Anterior cingulate cortex (tissue), 58 donors: ENCODE measurements at places on chromosomes 13 and 19.

DNA sequence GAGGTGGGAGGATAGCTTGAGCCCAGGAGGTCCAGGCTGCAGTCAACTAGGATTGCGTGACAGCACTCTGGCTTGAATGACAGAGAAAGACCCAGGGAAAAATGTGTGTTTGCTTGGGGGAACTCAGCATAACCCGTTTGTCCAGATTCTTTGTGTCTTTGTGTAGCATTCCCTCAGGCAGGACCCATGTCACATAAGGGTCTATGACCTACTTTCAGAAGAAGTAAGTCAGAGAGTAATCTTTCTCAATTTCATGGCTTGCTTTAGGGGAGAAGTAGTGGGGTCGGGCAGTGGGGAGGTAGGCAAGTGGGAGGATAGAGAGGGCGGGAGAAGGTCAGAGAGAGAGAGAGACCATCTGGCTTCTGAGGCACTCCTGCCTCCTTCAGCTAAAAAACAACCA lies 11.9 kb upstream of the PSPC1 start:
- DNase-seq = no peak

- DNase-seq = no peak
Measured at GRCh38 chr13:35629026-35629425, 152.5 kb upstream of the MAB21L1 start.

- no peak for DNase-seq
Measured at GRCh38 chr19:3478409-3479176, 1.7 kb downstream of the SMIM24 start.

DNA sequence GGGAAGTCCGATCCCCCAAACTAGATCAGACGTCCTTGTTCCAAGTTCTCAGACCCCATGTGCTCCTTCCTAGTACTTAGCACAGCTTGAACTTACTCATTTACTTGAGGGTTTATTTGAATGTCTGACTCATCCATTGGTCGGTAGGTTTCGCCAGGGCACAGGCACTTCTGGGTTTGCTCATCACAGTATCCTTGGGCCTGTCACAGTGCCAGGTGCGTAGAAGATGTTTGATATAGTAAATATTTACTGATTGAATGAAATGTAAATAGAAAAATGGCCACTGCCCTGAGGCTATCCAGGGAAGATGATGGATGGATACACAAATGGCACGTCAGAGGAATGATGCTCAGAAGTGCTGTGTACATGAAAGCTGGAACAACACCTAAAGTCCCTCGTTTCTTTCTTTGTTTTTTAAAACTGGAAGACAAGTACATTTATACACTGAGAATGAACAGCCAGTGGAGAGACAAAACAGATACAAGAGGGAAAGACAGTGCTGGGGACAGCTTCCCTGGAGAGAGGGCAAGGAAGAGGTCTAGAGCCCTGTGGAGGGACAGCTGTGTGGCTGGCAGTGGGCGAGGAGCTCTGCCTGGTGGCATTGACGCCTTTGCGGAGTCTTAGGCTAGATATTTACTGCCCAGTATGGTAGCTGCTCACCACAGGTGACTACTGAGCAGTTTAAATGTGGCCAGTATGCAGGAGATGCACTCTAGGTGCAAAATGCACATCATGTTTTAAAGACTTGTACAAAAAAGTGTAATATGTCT lies 31.2 kb upstream of the KL start:
- DNase-seq = no peak

DNA sequence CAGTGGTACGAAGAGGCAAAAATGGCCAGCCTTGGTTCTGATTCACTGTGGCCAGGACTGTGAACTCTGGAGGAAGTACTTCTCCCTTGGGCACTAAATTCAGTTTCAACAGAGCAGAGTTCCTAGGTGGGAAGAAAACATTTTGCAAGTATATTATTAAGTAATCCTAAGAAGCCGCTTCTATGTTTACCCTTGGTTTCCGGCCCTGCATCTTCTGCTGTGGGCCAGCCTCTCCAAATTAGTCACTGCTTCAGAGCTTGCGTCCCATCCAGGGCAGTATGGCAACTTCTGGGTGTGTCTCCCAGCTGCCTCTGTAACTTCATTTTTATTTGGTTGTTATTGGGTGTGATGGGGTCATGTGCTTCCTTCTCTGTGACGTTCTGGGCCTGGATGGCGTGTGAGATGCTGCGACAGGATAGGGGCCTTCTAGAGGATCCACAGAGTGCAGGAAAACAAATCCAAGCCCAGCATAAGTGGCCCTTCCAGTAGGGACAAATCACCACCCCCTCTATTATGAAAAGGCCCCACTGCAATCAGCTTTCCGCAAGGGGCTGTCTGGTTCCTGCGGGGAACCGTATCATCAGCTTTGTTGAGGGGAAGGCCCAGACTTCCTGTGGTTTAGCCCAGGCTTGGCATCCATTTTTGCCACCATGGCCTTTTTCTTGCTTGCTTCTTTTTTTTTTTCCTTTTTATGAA lies 55.1 kb upstream of the C1QTNF9 start:
- DNase-seq = peak; percentile 29

DNA sequence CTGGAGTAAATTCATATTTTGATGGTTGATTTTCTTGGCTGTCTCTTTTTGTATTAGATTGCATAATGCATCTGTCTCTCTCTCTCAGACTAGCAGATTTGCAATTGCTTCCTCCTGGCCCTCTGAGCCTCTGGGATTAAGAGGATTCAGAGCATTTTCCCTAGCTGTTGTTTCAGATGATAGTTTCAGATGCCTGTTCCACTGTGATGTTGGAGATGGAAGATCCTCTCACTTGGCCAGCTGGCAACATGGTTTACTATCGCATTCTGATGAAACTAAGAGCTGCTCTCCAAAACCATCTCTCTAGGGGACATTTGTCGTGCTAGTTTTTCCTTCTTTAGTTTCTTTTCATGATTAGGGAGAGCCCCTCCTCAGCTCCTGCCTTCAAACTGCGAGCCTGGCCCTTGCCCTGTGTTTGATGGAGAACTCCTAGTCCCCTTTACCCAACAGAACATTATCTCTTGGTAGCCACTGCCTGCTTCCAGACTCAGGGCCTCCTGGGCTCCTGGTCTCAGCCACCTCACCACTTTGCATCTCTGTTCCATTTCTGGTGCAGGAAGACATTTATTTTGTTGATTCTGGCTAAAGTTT lies 244.6 kb downstream of the B3GLCT start:
- DNase-seq = no peak

- peak; percentile 50 for DNase-seq
Measured at GRCh38 chr19:10503002-10503789, at the start of gene KEAP1. KEAP1 (minus strand) TSS chr19:10503356; CDS start chr19:10500033, 3,323 bp downstream.

- no peak for DNase-seq
Measured at GRCh38 chr13:52399046-52399445, 6.9 kb downstream of the THSD1 start.
